ENCODE measurements at places on chromosomes 5 and 9.

DNA sequence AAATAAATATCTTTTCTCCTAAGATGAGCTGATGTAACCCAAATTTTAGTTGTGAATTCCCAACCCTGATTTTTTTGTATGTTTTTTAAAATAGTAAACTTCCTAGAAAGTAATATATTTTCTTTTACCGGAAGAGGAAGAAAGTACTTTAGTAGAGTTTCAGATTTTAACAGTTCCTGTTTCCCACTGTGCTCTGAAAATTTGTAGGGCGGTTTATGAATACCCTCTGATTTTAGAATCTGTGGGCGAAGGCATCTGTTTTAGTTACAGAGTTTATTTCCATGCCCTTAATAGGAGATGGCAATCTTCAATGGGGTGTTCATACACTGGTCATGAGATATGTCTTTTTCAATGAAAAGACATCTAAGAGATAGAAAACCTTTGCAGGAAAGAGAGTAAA is 3.7 kb upstream of the HOMER1 start:
- H3K4me1 ChIP-seq = peaks cover 8% of the 10 kb centered on the region
- no peaks in the 10 kb centered on the region for H3K27me3 ChIP-seq
- peaks cover 3% of the 10 kb centered on the region for H3K36me3 ChIP-seq
- no peak overlapping the region for H3K4me3 ChIP-seq
- no peak overlapping the region for H3K27ac ChIP-seq

DNA sequence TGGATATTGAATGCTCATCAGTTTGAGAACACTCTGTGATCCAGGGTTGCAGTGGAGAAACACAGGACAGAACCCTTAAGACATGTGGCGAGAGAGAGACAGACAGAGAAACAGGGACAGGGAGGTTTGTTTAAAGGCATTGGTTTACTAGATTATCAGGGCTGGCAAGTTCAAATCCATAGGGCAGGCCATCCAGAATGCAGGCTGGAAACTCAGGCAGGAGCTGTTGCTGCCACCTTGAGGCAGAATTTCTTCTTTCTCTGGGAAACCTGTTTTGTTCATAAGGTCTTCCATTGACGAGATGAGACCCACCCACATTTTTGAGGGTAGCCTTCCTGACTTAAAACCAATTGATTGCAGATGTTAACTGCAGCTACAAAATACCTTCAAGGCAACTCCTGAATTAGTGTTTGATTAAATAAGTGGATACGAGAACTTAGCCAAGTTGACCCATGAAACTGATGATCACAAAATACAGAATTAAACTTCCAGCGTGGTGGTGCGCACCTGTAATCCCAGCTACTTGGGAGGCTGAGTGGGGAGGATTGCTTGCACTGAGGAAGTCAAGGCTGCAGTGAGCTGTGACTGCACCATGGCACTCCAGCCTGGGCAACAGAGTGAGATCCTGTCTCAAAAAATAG is 55.9 kb downstream of the NSUN2 start:
- H3K36me3 ChIP-seq = no peaks in the 10 kb centered on the region
- no peaks in the 10 kb centered on the region for H3K4me1 ChIP-seq
- no peak overlapping the region for H3K27ac ChIP-seq

DNA sequence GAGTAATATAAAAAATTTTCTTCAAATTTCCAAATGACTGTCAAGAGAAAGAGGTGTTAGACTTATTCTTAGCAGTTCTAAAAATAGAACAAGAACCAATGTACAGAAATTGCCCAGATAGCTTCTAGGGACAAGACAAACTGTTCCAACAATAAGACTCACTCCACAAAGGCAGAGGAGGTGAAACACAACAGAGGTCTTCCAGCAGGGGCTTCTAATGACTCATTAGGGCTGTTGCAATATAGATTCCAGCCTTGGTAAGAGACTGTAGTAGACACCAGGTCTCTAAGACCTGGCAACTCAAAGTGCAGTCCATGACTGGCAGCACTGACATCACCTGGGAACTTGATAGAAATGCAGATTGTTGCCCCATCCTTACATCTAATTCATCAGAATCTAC is 134.6 kb upstream of the VLDLR start:
- peaks cover 4% of the 10 kb centered on the region for H3K27me3 ChIP-seq
- no peak for DNase-seq
- H3K36me3 ChIP-seq = no peaks in the 10 kb centered on the region
- no peak overlapping the region for H3K27ac ChIP-seq

- peak within 1 kb of the TSS; percentile 20 for H3K27ac ChIP-seq
- DNase-seq = no peak
Measured at GRCh38 chr9:131289301-131290035, at the start of gene PLPP7. PLPP7 (plus strand) TSS chr9:131289723; CDS start chr9:131289998, 275 bp downstream.

DNA sequence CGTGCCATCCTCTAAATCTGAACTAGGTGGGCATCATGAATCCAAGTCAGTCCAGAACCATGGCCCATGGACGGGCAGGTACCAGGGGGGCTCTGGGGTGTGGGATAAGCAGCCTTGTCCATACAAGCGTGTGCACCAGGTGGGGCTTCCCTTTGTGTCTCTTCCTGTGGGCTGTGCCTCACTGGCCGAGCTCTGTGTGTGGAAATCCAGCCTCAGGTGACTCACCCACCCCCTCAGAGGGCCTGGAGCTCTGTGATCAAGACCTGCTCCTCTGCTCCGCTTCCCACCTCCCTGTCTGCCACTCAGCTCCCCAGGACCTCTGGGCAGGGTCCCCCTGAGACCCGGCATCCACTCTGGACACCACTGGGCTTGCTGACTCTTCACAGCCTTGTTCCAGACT is 33.0 kb downstream of the GADD45G start:
- no peak overlapping the region for H3K4me3 ChIP-seq
- H3K4me1 ChIP-seq = no peaks in the 10 kb centered on the region
- no peak for DNase-seq
- peaks cover 3% of the 10 kb centered on the region for H3K27me3 ChIP-seq
- no peaks in the 10 kb centered on the region for H3K36me3 ChIP-seq

GRCh38 chr5:85333276-85333675 is 948.6 kb upstream of the EDIL3 start:
- no peak overlapping the region for H3K4me3 ChIP-seq
- no peaks in the 10 kb centered on the region for H3K4me1 ChIP-seq
- H3K27ac ChIP-seq = no peak overlapping the region
- H3K27me3 ChIP-seq = no peaks in the 10 kb centered on the region
- H3K36me3 ChIP-seq = no peaks in the 10 kb centered on the region
- DNase-seq = no peak

DNA sequence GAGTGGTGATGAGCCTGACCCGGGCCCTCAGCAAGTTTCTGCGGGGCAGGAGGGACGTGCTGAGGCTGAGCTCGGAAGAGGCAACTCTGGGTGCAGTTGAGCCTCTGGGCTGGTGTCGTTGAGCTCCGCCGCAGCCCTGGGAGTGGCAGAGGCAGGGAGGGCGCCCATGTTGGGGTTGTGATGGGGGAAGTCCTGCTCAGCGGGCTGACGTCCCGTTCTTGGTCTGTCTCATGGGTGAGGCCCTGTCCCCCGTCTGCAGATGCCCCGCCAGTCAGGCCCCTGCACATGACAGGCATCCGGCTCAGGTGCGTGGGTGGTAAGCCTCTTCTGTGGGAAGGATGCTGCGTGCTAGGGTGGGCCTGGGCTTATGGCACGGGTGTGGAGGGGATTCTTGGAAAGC is 64.3 kb downstream of the RXRA start:
- peaks cover 23% of the 10 kb centered on the region for H3K27me3 ChIP-seq
- peaks cover 5% of the 10 kb centered on the region for H3K36me3 ChIP-seq
- peak overlapping the region; percentile 79 for H3K4me3 ChIP-seq
- H3K27ac ChIP-seq = peak overlapping the region; percentile 98

GRCh38 chr9:95048225-95049087 is 269.1 kb downstream of the FANCC start:
- peak overlapping the region; percentile 85 for H3K4me3 ChIP-seq
- H3K27ac ChIP-seq = no peak overlapping the region
- H3K27me3 ChIP-seq = peaks cover 9% of the 10 kb centered on the region

DNA sequence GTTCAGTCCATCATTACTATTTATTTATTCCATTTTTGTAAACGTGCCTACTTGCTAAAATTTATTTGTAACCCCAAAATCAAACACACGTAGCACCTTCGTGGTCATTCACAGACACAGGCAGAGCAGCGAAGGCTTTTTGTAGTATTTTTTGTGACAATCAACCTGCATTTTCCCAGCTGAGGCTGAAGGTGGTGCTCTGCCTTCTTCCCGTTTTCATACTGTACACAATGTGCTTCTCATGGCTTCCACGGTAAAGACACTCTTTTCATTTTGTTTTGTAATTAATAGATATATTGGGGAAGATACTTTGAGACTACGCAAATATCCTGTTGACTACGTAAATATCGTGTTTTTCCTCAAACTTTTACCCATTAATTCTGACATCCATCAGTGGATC is 19.4 kb downstream of the DAP start:
- H3K27me3 ChIP-seq = no peaks in the 10 kb centered on the region
- no peak overlapping the region for H3K4me3 ChIP-seq
- H3K27ac ChIP-seq = no peak overlapping the region
- peaks cover 12% of the 10 kb centered on the region for H3K4me1 ChIP-seq
- no peak for DNase-seq

DNA sequence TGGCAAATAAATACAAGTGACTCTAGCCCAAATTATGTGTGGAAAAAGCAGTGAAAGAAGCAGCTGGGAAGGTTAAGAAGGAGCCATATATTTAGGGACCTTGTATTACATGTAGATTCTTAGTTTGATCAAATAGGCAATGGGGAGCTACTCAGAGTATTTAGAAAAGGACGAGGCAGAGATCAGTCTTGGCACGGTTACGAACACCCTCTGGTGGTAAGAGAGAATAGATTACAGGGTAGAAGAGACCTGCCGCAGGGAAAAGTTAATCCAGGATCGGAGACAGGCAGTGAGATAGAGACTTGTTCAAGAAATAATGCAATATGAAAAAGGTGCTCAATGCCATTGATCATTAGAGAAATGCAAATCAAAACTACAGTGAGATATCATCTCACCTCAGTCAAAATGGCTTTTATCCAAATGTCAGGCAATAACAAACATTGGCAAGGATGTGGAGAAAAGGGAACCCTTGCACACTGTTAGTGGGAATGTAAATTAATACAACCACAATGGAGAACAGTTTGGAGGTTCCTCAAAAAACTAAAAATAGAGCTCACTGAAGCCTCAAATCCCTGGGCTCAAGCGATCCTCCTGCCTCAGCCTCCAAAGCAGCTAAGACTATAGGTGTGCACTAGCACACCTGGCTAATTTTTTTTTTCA is 12.0 kb downstream of the INIP start:
- peaks cover 24% of the 10 kb centered on the region for H3K4me1 ChIP-seq
- peaks cover 8% of the 10 kb centered on the region for H3K36me3 ChIP-seq
- H3K4me3 ChIP-seq = no peak overlapping the region
- DNase-seq = no peak
- H3K27ac ChIP-seq = no peak overlapping the region

DNA sequence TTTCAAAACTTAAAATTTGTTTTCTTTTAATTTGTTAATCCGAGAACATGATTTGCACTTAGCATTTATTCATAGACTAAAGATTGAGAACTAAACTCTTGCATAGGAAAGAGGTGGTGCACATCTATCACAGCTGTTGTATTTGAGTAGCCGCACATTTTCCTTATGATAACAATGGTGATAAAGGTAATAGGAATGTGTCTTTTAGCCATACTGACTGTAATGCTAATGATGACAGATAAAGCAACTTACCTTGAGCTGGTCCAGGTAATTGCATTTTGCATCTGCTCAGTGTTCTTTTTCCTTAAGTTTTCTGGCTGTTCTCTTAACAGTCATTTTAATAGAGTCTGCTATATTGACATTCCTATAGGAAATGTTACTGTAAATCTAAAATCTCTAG is 19.0 kb downstream of the PHAX start:
- DNase-seq = no peak
- no peaks in the 10 kb centered on the region for H3K4me1 ChIP-seq
- H3K36me3 ChIP-seq = peaks cover 41% of the 10 kb centered on the region
- no peaks in the 10 kb centered on the region for H3K27me3 ChIP-seq
- H3K27ac ChIP-seq = no peak overlapping the region
- H3K4me3 ChIP-seq = no peak overlapping the region

GRCh38 chr5:42718591-42718990 is 38.0 kb upstream of the CCDC152 start:
- H3K27ac ChIP-seq = no peak overlapping the region
- peak; percentile 32 for DNase-seq
- H3K4me3 ChIP-seq = no peak overlapping the region

GRCh38 chr5:93073547-93073946 is 507.5 kb downstream of the NR2F1-AS1 start:
- H3K27me3 ChIP-seq = no peaks in the 10 kb centered on the region
- H3K36me3 ChIP-seq = no peaks in the 10 kb centered on the region
- no peak overlapping the region for H3K27ac ChIP-seq
- H3K4me3 ChIP-seq = no peak overlapping the region
- no peak for DNase-seq
- no peaks in the 10 kb centered on the region for H3K4me1 ChIP-seq

GRCh38 chr9:89710697-89711096 is 105.9 kb downstream of the GADD45G start:
- no peaks in the 10 kb centered on the region for H3K27me3 ChIP-seq
- peaks cover 41% of the 10 kb centered on the region for H3K4me1 ChIP-seq
- H3K27ac ChIP-seq = no peak overlapping the region
- H3K4me3 ChIP-seq = no peak overlapping the region
- peaks cover 11% of the 10 kb centered on the region for H3K36me3 ChIP-seq

DNA sequence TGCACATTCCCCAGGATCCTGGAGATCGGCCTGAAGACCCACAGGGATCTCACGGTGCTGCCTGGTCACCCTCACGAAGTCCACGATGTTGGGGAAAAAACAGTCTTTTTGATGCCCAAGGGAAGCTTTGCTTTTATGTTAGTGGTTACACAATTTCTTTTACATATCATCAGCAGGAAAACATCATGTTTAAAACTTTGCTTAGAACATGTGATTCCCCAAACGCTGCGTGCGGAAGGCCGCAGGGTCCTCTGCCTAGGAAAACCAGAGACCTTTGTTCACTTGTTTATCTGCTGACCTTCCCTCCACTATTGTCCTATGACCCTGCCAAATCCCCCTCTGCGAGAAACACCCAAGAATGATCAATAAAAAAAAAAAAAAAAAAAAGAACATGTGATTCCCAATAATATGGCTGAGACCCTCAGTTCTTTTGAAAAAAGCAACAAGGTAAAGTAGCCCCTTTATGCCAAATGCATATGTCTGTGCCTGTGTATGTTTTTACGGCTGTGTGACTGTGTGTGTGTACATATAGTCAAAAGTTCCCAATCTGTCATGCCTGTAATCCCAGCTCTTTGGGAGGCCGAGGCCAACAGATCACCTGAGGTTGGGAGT is 11.5 kb upstream of the AGPAT2 start:
- H3K4me3 ChIP-seq = no peak overlapping the region
- no peak for DNase-seq
- peaks cover 36% of the 10 kb centered on the region for H3K4me1 ChIP-seq
- no peak overlapping the region for H3K27ac ChIP-seq

GRCh38 chr5:98727686-98728085 is 45.8 kb upstream of the RGMB start:
- H3K36me3 ChIP-seq = no peaks in the 10 kb centered on the region
- no peak overlapping the region for H3K4me3 ChIP-seq
- no peak overlapping the region for H3K27ac ChIP-seq
- no peak for DNase-seq

GRCh38 chr9:123960366-123960765 is 30.4 kb upstream of the DENND1A start:
- H3K36me3 ChIP-seq = no peaks in the 10 kb centered on the region
- DNase-seq = no peak
- H3K27me3 ChIP-seq = peaks cover 28% of the 10 kb centered on the region
- H3K4me3 ChIP-seq = no peak overlapping the region
- peaks cover 14% of the 10 kb centered on the region for H3K4me1 ChIP-seq

GRCh38 chr5:148403344-148403743 is 19.6 kb downstream of the FBXO38 start:
- DNase-seq = no peak
- H3K36me3 ChIP-seq = peaks cover 55% of the 10 kb centered on the region
- H3K27ac ChIP-seq = peak overlapping the region; percentile 10
- peak overlapping the region; percentile 0 for H3K4me3 ChIP-seq

Measured in stimulated activated naive B cell treated with anti-CD40 and anti-IgM and Interleukin-4, amounts not matched to agents 10 μg/mL and 1 μg/mL and 100 μg/mL, for 72 hours (primary cell).